ENCODE measurements at places on chromosomes 2 and 18. TPM values are rescaled to one million over a fixed set of nuclear protein-coding genes. Genes with fewer than 3 reads are reported as not detected.

Gene CPLX4
- total RNA-seq, result not detected

Gene AQP4
- not detected for total RNA-seq

Gene SLC4A5
- total RNA-seq, result 2.0 TPM

Gene EFEMP1
- total RNA-seq, result 446 TPM

Gene PRKAG3
- not detected for total RNA-seq

Gene LHCGR
- 1.7 TPM for total RNA-seq

Gene PLA2R1
- 8.3 TPM for total RNA-seq

Gene MC4R
- not detected for total RNA-seq

Gene EHBP1
- 70.8 TPM for total RNA-seq

Gene STARD6
- not detected for total RNA-seq

Gene AKAIN1
- not detected for total RNA-seq

Gene ANKRD29
- 11.9 TPM for total RNA-seq

DNA sequence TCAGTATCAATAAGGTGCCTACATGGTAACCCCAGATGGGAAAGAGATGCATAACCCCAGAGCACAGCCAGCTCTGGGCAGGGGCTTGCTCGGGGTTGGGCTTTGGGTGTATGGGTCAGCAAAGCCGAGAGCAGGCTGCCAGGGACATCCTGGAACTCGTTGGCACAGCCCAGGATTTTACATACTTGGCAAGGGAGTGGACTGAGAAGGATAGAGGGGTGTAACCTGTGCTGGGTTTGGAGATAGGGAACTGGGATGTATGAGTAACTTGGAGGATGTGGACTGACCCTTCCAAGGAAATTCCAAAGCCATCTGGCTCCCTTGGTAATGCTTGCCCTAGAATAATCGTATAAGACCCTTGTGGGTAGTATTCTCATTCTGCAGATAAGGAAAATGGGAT, 44.2 kb downstream of the GPR39 start:
- DNase-seq, result no peak

DNA sequence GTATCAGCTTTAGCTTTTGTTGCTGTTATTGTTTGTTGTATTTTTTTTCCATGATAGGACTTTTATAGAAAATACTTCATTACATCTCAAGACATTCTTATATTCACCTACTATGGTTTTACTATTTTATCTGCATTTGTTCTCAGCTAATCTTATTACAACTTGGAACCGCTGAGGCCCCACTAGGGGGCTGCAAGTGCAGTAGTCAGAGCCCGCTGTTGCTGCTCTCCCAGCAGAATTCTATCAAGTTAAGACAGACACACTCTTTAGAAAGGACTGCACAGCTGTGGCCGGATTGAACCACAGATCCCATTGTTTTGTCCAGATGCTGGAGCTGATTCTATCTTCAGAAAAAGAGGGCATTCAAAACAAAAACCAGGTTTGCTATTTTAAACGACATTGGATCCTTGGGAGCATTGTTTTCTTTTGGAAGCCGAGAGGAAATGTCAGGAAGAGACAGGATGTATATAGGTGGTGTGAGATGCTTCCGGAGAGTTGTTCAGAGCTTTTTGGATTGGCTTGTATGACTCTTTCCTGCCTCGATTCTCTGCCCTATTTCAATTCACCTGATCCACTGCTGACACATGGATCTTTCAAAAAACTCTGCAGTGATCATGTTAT, 105.7 kb upstream of the GAREM1 start:
- DNase-seq, result no peak

- no peak for DNase-seq
These were observed 31.5 kb downstream of the FBXO48 start for GRCh38 chr2:68435615-68436014.

GRCh38 chr2:178413472-178414265, 37.3 kb downstream of the PRKRA start:
- peak; percentile 92 for DNase-seq

DNA sequence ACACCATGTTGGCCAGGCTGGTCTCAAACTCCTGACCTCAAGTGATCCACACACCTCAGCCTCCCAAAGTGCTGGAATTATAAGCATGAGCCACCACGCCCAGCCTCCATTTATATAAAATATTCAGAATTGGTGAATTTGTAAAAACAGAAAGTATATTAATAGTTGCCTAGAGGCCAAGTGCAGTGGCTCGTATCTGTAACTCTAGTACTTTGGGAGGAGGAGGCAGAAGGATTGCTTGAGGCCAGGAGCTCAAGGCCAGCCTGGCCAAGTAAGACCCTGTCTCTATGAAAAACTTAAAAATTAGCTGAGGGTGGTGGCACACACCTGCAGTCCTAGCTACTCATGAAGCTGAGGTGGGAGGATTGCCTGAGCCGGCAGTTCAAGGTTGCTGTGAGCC, 89.6 kb downstream of the SLC25A12 start:
- DNase-seq, result no peak

- no peak for DNase-seq
These were observed 1.1 kb downstream of the LDLRAD4 start for GRCh38 chr18:13219593-13220159.

DNA sequence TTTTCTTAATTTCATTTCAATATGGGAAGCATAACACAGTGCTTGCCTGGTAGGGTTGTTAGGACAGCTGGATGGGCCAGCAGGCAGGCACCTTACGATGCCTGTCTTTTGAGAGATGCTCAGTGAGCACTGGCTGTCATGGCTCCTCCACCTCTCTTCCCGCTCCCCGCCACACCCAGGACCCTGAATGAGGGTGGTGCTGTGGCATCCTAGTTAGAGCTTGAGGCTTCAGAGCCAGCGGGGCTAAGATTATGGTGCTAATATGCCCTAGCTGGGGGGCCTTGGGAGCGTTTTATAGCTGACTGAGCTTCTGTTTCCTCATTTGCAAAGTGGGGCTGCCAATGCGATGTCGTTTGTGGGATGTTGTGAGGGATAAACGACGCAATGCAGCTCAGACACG, 37.7 kb downstream of the ASB1 start:
- no peak for DNase-seq

DNA sequence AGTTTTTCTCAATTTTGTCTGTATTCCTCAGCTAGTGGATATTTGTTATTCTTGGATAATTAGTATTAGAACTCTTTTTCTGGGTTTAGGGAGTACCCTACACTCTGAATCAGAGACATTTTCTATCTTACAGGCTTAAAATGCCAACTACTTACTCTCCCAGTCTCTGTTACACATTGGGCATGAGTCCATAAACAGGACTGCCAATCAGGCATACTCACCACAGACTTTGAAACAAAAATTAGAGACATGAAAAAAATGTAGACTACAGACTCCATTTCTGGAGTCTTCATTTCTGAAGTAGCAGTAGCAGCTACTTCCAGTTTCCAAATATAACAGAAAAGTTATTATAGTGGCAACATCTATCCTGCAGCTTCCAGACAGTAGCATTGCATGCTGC, 279.7 kb downstream of the MBD5 start:
- no peak for DNase-seq

- DNase-seq, result no peak
These were observed 3.2 kb downstream of the TSHZ1 start for GRCh38 chr18:75213611-75214331.

GRCh38 chr2:86383844-86384243, 46.4 kb upstream of the REEP1 start:
- DNase-seq, result no peak

DNA sequence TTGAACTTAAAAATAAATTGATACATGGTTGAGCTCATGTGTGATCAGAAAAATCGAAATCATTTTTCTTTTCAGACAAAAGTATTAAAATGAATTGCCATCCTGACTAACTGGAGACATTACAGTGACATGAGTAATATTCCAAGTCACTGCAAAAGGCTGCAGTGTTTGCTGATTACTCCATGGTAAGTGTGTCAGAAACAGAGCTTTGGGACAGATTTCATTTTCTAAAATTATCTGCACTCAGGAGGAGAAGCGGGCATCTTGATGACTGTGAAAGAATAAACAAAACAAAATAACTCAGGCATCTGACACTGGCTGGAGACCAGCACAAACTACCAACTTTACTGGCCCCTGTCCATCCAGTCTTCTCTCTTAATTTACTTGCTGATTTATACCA, 312.3 kb upstream of the PIK3C3 start:
- DNase-seq, result no peak

- no peak for DNase-seq
These were observed 1184.0 kb upstream of the GYPC start for GRCh38 chr2:125471963-125472362.

DNA sequence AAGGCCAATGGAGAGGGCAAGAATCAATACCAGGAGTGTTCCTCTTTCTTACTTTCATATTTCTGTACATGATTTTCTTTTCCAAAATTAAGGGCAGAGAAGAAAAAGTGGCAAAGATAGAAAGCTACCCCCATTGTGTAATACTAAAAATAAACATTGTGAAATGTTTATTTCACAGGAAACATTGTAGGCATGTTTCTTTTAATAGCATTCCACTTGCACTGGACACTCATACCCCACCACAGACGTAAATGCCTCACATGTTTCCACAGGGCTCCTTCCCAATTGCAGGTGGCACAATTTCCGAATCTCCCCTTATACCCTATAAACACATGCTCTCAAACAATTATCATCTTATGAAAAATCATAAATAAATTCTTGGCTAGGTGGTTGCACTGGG, 645.1 kb upstream of the SETBP1 start:
- DNase-seq, result no peak

- DNase-seq, result peak; percentile 16
These were observed 15.3 kb downstream of the FHL2 start for GRCh38 chr2:105383432-105384166.

- DNase-seq, result no peak
These were observed 114.1 kb downstream of the CRIM1 start for GRCh38 chr2:36469710-36470109.

DNA sequence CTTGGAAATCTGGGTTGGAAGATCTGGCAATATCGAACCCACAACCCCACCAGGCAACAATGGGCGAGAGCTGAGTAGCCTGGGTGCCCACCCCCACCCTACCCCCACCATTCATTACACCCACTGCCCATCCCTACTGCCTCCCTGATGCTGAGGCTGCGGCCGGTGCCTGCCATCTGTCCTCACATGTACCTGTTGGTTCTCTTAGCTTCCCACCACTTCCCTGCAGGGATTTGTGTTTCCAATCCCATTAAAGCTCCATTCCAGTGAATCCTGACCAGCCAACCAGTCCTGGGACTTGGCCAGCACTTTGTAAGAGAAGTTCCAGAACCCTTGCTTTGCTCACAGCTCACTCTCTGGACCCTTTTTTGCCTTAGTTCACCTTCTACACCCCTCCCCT, 163.0 kb upstream of the SH3BP4 start:
- peak; percentile 76 for DNase-seq

GRCh38 chr18:58541789-58542425, 87.0 kb downstream of the ALPK2 start:
- no peak for DNase-seq

- no peak for DNase-seq
These were observed 237.4 kb downstream of the MYCN start for GRCh38 chr2:16177671-16178180.

DNA sequence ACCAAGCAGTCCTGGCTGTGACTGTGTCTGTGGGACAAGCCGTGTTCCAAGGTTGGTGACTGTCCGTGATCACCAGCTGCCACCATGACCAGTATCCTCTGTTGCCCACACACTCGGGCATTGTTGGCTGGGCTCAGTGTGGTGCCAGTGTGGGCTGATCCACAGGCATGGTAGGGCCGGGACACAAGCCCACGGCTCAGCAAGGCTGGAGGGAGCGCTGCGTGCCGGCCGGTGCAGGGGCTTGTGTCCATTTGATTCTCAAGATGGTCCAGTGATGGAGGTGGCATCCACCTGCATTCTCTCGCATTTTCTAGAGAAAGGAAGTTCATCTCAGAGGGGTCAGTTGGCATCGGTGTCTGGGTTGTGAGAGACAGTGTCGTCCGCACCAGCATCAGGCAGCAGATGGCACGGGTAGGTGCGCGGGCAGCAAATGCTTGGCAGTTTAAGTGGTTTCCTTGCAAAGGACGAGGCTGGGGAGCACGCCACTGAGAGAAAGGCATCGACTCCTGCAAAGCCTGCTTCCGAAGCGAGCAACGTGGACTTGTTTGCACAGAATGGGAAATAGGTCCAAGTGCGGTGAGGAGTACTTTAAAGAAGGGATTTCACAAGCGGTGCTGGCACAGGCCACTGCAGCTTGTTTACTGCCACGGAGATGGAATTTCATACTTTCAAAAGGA, 20.9 kb downstream of the TWIST2 start:
- DNase-seq, result peak; percentile 81

DNA sequence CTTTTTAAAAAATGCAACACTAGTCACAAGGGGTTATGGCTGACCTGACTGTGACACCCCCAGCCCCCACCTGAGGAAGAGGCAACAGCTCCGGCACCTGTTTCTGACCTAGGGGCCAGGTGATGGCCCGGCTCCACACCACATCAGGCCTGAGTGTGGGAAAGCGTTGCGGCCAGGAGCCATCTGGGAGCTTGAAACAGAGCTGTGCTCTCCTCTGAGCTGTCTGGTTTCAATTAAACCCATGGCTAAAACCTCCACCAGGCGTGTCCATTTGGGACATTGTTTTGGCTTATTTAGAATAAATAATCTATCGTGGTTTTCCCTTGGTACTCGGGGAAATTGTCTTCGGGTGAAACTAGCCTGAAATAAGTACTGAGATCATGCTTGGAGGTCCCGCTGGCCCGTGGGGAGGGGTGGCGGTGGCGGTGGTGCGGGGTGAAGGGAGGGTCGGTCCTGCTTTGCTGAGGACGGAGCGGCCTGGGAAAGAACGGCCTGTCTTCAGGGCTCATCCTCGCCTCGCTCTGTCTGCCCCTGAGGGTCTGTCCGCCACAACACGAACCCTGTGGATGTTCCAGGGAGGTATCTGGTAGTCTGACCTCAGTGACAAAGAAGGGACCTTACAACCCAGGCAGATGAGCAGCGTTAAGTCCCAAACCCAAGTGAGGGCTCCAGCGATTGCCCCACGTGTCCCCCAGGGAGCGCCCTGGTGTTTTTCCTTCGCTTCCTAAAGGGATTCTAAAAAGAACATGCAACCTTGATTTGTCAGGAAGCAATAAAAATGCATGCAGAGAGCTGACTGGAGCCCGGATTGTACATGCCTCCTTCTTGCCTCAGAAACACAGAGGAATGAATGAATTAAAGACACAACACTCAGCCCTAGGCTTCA, 58.7 kb downstream of the IL1RL2 start:
- DNase-seq, result no peak

DNA sequence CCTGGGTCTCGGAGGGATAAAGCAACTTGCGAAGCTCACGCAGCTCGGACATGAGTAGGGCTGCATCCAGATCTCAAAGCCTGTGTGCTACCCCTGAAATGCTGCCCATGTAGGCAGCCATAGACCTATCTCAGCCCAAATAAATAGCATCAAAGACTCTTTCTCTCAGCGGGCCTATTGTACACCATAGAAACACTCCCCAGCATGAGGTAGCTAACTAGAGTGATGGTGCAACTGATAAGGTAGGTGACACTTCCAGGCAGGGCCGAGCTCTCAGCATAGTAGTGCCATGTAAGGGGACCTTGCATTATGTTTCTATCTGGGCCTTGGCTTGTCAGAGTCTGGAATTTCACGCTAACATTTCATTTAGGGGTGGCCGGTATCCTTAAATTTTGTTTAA, 52.4 kb downstream of the RABL2A start:
- DNase-seq, result no peak

DNA sequence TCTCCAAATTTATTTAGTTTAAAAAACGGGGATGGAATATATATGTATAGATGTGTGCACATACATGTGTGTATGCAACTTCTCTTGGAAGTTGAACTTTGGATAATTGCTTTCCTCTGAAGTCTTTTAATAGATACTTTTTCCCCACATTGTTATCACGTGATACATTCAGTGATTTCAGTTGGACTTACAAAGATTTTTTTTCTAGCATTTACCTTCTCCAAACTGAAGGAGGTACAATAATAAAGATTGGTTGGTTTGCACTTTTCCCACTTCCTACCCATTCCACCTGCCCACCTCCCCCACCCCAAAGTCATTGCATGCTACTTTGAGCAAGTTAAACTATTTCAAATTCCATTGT, 206.1 kb upstream of the FSHR start:
- no peak for DNase-seq

Data from mesenteric fat pad (tissue), 1 donor.